ENCODE measurements at places on chromosomes 12 and 14.

GRCh38 chr12:15131431-15131830 is 89.8 kb downstream of the RERG start:
- peak; percentile 41 for DNase-seq

DNA sequence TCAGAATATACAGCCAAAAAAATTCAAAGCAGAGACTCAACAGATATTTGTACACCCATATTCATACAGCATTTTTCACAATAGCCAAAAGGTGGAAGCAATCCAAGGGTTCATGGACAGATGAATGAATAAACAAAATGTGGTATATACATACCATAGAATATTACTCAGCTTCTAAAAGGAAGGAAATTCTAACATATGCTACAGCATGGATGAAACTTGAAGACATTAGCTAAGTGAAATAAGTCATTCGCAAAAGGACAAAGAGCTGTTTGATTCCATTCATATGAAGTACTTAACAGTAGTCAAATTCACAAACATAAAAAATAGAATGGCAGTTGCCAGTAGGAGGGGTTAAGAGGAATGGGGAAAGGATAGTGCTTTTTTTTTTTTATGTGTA is 91.8 kb upstream of the ARID2 start:
- no peak for DNase-seq

- no peak for DNase-seq
Measured at GRCh38 chr12:104480012-104480411, 23.3 kb downstream of the CHST11 start.

DNA sequence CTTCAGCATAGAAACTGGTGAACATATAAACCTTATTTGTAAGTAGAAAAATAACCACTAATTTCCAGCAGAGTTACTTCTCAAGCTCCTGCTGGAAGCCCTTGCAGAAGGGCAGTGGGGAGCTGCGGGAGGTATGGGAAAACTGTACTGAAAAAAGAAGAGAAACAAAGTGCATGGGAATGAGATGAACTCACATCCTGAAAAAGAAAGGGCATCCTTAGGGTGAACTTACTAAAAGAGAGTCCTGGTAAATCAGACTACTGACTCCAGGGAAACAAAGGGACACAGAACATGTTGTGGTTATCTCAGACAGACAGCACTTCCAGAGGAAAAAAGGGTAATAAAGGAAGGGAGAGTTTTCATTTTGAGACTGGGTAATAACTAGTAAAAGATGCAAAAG is 515.1 kb downstream of the RPL10L start:
- DNase-seq = no peak

DNA sequence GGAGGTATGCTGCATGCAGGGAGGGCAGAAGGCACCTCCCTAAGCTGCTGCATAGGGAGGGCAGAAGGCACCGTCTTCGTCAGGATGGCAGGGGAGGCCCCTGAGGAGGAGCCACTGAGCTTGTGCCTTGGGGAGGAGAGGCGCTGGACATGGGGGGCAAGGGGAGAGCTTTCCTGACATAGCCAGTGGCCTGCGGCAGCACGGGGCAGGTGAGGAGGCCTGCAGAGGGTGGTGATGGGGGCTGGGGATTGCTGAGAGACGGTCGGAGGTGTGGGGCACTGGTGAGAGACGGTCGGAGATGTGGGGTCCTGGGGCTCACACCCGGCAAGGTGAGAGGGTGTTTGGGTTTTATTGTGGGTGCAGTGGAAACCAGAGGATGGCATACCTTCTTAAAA is 10.4 kb upstream of the BDKRB2 start:
- DNase-seq = no peak

DNA sequence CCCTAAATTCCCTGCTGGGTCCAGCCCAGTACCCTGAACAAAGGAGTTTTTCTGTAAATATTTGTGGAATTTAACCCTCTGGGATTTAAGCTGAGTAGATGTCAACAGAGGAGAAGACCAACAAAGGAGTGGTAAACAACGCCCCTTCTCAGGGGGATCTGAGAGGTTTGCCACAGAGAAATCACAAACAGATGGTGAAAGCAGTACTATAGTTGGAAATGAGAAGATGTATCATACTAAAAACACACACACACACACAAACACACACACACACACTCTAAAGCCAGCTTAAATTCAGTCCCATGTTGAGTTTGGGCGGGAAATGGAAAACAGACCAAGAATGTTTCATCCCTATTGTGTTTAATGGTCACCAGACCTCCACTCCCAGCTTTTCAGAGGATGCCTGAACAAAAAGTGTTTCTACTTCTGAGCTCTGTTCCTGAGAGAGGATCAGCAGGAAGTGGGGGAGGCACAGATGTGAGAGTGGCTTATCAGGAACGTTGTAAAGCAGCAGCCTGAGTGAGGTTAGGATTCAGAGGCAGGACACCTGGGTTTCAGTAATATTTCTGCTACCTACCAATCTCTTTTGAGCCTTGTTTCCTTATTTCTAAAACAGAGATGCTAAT is 3.2 kb downstream of the BIN2 start:
- DNase-seq = no peak

DNA sequence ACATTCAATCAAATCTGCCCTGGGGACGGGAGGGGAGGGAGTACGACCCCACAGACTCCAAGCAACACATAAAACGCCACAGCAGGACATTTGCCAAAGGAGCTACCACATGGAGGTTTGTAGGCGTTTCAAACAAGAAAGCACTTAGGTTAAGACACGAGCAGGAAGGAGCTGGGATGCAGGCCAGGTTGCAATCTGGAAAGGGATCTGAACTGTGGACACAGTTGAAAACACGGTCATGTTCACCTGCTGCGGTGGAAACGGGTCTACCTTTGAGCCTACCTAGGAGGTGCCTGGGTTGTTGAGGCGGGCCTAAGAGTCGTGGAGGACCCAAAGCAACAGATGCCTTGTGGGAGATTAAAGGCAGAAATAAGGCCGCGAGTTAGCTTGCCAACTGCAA is 18.4 kb downstream of the PRKAB1 start:
- DNase-seq = no peak

- peak; percentile 78 for DNase-seq
Measured at GRCh38 chr12:100554608-100555077, 18.8 kb upstream of the GAS2L3 start.

DNA sequence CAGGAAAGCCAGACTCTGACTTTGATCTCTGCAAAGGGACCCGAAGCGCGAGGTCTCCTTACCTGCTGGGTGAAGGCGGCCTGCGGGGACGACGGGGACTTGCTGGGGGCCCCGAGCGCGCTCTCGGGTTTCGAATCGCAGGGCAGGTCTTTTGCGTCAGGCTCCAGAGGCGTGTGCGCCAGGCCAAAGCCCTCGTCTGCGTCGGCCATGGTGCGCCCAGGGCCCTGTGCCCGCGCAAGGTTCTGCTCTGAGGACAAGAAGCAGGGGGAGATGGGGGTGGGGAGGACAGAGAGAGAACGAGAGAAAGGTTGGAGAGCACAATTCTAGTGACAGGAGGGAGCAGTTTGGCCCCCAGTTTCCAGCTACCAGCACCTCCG is 2.3 kb downstream of the TBX5 start:
- no peak for DNase-seq

- no peak for DNase-seq
Measured at GRCh38 chr12:127487031-127487430, 779.9 kb upstream of the TMEM132C start.

GRCh38 chr12:2156333-2156732 is 103.5 kb downstream of the CACNA1C start:
- DNase-seq = no peak

GRCh38 chr12:113702836-113703235 is 231.2 kb upstream of the LHX5 start:
- DNase-seq = no peak
